ENCODE measurements at places on chromosomes 13 and 19.

DNA sequence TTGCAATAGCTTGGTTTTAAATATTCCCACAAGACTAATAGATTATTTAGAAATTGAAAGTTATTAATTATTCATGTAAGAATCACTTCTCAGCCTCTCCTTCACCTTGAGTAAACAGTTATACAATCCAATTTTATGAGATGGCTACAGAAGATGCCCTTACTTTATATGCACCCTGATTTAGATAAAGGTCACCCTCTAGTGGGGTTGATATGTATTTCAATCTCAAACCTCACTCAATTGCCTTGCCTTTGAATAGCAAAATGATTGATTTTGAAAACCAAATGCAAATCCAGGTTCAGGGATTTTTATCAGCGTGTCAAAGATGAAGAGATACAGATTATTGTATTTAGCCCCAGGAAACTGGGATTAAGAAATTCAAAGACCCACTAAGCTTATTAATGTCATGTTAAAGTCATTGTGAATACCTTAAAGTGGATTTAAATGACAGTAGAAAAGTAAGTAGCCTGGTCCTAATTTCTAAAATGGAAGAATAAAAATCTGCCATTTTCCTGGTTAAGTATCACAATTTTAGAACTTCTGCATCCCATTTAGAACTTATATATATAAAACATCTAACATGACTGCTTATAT lies 305.1 kb downstream of the ITGBL1 start:
- peak; percentile 18 for DNase-seq

- peak; percentile 36 for DNase-seq
Observed at GRCh38 chr19:35963514-35963913, 27.3 kb downstream of the LRFN3 start.

GRCh38 chr13:77339408-77339807 lies 12.5 kb upstream of the MYCBP2 start:
- DNase-seq, result no peak

- no peak for DNase-seq
Observed at GRCh38 chr13:92954746-92955145, 271.9 kb upstream of the GPC6 start.

- no peak for DNase-seq
Observed at GRCh38 chr19:46471116-46471733, at the start of gene PNMA8A. Gene PNMA8A, minus strand, starts transcription at chr19:46471563. Its CDS starts 528 bp downstream, at chr19:46471035.

DNA sequence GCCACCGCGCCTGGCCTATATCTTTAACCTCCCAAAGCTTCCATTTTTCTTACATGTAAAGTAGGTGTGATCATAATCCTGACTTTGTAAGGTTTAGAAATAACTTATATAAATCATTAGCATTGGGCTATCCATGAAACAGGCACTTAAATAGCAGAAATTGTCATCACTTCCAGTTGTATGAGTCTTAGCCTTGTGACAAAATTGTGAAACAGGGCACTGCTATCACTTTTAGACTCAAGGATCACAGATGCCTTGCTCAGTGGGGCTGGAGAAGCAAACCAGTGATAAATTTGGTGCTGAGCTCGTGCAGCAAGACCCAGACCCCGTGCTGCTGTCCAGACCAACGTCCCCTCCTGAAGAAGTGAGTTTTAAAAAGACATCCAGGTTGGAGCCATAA lies 209.7 kb downstream of the KATNAL1 start:
- DNase-seq, result no peak

DNA sequence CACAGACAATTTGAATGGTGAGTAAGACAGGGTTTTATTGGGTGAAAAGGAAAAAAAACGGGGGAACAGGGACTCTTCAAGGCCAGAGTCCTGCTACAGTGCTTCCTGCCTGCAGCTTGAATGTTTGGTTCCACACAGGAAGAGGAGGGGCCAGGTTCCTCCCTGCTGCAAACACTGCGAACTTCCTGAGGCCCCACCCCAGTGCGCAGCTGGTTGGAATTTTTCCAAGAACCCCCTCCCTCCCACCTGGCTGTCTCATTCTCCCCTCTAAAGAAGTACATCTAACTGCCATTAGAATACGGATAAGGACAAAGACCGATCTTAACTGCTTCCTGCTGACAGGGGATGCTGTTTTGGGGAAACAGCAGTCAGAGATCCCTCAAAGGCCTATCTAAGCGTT lies 184.9 kb downstream of the GGACT start:
- DNase-seq, result no peak

DNA sequence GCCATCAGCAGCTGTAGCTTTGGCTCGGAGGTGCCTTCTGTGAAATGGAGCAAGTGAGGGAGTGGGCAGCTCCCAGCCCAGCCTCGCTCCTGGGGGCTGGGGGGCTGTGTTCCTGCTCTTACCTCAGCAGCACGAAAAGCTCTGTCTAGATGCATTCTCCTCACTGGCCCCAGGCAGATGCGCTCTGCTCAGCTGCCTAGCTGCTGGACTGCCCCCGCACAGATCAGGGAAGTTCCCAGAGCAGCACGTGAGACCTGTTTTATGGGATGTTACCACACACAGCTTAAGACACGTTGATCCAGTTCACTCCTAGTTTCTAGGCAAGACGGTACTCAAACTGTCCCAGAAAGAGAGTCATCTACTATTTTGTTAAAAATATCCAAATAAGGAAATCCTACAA lies 13.6 kb downstream of the LCP1 start:
- peak; percentile 87 for DNase-seq

GRCh38 chr19:52297601-52298364 lies 814 bp downstream of the ZNF480 start:
- DNase-seq, result no peak
